ENCODE measurements at places on chromosomes 4 and X.

GRCh38 chr4:47647544-47647943, 162.5 kb downstream of the ATP10D start:
- no peak for DNase-seq

DNA sequence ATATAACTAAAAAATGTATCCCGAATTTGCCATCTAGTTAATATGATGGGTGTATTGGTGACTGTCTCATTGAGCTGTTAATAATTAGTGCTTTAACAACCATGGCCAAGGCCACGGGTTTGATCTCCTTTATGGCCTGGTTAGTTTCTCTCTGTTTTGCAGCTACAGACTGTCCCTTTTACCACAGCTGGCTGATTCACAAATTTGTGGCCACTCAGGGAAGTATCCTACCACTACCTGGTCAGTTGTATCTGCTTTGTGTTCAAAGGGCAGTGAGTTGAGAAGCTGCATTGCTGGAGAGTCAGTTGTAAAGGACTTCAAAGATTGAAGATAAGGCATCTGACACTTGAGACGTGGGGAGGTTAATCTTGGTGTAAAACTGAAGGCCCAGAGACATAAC, 219.1 kb upstream of the BMP3 start:
- no peak for DNase-seq

GRCh38 chr4:170805352-170805751, 715.6 kb upstream of the AADAT start:
- no peak for DNase-seq

- no peak for DNase-seq
These were observed 119.6 kb upstream of the NDP start for GRCh38 chrX:44092778-44093177.

GRCh38 chr4:53175640-53176039, 190.2 kb downstream of the SCFD2 start:
- DNase-seq: no peak

DNA sequence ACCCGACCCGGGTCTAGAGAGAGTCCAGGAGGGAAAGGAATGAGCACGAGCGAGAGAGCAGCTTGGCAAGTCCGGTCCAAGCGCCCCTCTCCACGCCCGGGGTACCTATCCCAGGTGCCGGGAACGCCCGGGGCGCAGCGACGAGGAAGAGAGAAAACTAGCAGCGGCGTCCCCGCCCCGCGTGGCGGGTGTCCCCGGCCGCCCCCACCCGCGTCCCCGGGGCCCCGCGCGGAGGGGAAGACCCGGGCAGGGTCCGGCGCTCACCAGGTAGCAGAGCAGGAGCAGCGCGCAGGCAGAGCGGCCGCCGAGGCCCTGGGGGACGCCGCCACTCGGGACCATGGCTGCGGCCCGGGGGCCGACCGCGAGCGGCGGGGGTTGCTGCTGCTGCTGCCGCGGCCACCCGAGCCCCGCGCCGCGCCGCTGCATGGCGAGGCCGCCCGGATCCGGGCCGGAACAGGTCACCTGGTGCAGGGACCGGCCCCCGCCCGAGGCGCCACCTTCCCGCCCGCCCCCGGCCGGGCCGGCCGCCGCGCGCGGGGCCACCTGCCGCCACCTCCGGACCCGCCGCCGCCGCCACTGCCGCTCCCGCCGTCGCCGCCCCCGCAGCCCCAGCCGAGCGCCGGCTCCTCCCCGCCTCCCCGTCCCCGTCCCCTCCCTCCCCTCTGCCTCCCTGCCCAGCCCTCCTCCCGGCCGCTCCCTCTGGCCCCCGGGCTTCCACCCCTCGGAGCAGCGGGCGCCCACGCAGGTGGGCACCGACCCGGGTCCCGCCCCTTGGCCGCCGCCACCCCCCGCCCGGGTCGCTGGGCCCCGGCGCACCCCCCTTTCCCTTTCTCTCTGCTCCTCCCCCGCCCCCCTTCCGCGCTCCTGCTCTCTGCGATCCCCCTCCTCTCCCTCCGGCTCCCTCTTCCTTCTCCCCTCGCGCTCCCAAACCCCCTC, at the start of gene SEL1L3:
TSS of gene SEL1L3 (minus strand) at position 578 of the 936 bp plus-strand sequence. CDS start at position 426, 152 bp downstream.
- DNase-seq: peak; percentile 84

DNA sequence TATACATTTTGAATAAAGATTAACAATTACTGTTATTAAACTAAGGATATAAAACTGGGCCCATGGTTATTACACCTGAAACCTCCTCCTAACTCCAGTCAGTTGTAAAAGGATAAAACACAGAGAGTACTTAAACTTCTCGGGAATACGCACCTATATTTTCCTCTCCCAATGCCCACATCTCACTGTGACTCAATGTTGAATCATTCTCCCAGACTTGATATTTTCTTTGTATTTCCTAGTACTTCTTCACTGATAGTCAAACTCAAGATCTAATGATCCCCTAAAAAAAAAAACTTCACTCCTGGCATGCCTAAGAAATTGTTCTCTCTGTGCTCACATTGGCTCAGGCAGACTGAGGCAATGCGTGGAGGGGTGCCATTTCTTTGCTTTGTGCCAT, 212.5 kb upstream of the DKK2 start:
- no peak for DNase-seq

GRCh38 chr4:19309378-19309777, 942.3 kb upstream of the SLIT2 start:
- no peak for DNase-seq

- no peak for DNase-seq
These were observed 19.1 kb downstream of the SLAIN2 start for GRCh38 chr4:48360285-48361011.

GRCh38 chrX:133999031-133999705, 13.8 kb upstream of the GPC3 start:
- no peak for DNase-seq

GRCh38 chrX:129574214-129574613, 34.2 kb downstream of the OCRL start:
- no peak for DNase-seq

- peak; percentile 58 for DNase-seq
These were observed at the start of gene ANOS1 for GRCh38 chrX:8731559-8732395. TSS of gene ANOS1 (minus strand) at chrX:8732137. CDS start at chrX:8732036, 101 bp downstream.

DNA sequence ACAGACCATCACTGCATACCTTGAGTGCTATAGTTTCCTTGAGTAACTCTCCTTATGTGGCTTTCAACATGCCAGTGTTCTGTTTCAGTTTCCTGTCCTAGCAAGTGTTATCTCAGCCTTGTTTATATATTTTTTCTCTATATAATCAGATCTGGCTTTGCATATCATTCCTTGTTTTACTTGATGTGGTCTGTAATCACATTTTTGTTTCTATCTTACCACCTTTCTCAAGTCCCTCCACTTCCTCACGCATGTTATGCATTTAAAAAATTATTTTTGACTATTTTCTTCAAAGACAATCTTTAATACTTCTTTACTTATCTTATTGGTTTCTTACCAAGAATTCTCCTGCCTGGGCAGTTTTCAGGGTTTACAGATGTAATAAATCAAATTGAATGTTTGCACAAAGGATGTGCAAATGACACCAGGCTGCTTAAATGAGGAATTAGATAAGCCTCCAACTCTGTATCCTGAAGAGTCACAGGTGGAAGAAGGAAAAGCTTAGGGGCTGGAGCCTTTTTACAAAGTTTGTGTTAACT, 351.2 kb downstream of the BMPR1B start:
- no peak for DNase-seq

DNA sequence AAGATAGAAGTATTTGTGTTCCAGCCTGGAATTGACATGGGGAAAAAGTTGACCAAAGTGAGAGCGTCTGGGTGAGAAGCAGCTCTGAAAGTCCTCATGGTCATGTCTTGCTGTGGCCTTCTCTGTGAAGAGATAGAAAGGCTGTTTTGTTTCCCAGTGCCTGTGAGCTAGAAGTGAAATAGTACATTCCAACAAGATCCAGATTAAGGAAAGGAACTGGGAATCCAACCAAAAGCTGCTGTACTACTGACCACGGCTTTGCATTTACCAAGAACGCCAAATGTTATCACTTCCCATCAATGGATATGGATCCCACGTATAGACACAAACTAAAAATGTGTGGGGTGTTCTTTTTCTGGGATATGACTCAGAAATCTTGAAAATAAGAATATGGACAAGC, 51.2 kb downstream of the TENM3 start:
- DNase-seq: no peak

- no peak for DNase-seq
These were observed 82.6 kb downstream of the ANXA3 start for GRCh38 chr4:78634011-78634664.

GRCh38 chr4:110792036-110792435, 169.2 kb upstream of the PITX2 start:
- no peak for DNase-seq

DNA sequence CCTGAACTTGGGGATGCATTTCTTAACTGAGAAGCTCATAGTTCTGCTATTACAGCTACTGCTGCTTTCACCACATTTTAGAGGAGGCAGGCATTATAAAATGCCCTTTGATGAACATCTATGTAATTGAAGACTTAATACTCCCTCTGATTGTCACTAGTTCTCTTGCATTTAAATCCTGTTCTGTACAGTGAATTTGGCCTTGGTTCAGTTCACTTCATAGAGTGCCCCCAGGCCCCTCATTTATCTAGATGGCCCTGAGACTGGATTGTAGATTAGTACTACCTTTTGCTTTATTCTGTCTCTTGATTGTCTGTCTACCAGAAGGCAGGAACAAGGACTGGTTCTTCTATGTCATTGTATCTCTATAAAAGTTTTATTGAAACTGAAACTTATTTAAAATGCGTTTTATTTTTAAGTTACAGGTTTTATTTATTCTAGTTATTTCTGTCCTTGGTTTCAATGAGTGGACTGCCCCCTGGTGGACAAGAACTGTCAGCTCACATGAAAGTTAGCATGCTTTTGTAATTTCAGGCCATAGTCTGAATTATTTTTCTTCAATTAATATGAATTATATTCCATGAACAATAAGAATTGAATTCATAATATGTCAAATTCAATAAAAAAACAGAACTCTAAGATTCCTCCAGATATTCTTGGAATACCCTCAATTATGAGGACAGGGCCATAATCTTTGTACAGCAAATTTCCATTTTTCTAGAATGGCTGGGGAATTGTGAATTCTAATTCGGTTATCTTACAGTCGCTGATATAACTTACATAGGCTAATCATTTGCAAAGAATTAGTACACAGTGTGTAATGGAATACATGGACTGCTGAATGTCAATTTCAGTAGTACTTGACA, 47.2 kb upstream of the TMEM33 start:
- DNase-seq: no peak

- no peak for DNase-seq
These were observed 46.6 kb upstream of the SHISA3 start for GRCh38 chr4:42350611-42351182.

DNA sequence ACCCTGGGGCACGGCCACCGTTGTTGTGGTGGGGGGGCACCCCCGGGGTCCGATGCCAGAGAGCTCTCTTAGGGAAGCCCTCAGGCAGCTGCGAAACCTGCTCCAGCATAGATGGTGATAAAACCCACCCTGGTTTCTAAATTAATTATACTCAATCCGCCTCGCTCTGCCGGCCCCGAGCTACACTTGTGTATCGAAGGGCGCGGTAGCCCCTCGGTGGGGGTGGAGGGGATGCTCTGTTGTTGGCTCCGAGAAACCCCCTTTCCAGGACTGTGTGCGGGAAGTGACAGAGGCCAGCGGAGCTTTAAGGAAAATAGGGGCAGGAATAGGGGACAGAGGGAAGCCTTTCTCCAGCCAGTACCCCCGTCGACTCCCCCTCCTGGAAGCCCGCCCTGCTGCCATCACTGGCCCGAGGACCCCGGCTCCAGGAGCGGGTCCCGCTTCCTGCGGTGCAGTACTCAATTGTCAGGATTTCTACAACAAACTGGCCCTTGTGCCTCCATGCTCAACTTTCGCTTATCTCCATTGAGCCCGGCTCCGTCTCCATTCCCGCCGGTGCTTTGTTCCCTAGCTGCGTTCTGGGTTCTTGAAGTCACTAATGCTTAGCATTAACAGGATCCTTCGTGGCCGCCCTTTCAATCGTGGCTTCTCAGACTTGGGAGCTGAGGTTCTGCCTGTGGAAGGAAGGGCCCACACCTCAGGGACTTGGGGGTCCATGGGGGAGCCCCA, 408.2 kb downstream of the BCOR start:
- peak; percentile 73 for DNase-seq

GRCh38 chrX:103584596-103584995, 719 bp upstream of the TCEAL4 start:
- peak; percentile 19 for DNase-seq

GRCh38 chrX:38175139-38175538, 45.5 kb downstream of the SRPX start:
- DNase-seq: peak; percentile 38

DNA sequence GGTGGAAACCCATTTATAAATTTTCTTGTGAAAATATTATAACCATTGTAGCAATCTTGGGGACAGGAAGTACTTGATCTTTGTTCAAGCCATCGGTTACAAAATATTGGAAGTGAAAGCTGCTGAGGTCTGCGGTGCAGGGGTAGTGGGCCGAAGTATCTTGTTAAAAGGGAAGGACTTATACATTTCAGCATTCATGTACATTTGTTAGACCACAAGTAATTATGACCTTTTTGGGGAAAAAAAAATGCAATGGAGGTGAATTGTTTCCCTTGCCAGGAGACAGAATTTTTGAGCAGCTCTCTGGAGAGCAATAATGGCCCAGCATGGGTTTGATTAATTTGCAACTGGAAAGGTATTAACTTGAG, 121.3 kb downstream of the EGF start:
- no peak for DNase-seq

DNA sequence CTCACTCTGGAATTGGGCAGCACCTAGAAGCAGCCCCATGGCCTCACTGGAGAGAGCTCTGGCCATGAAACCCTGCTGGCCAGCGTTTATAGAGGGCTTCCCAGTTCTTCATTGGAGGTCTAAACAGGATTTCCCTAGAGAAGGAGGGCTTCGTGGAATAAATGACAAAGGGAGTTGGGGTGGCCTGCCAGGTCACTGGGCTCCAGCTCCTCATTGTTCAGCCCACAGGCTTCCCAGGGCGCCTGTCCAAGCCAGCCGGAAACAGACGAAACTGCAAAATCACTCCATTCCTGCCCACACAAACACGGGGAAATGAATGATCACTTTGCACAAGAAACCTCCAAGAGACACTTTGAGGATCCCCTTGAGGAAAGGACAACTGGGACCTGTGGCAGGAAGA, 189.7 kb downstream of the TSPAN5 start:
- DNase-seq: no peak

DNA sequence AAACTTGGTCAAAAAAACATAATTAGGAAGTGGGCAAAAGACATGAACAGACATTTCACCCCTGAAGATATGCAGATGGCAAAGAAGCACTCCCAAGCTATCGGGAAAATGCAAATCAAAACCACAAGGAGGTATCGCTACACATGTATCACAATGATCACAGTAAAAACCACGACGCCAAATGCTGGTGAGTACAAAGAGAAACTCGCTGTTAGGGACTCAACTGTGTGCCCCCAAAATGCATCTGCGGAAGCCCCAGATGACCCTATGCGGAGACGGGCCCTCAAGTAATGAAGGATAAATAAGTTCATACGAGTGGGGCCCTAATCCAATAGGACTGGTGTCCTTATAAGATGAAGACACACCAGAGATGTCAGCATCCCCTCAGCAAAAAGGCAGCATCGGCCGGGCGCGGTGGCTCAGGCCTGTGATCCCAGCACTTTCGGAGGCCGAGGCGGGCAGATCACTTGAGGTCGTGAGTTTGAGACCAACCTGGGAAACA, 10.2 kb downstream of the GAK start:
- peak; percentile 2 for DNase-seq

GRCh38 chr4:20354120-20354519, 102.4 kb downstream of the SLIT2 start:
- no peak for DNase-seq

- no peak for DNase-seq
These were observed 28.2 kb downstream of the ARSJ start for GRCh38 chr4:113951263-113951662.

GRCh38 chr4:7852568-7853185, 87.0 kb downstream of the AFAP1 start:
- no peak for DNase-seq

GRCh38 chrX:111641969-111642368, 39.0 kb upstream of the ALG13 start:
- no peak for DNase-seq

Data from SK-N-SH (cell line).